NCI-H146 (cell line): ENCODE measurements at places on chromosomes 6 and 20.

GRCh38 chr20:37393196-37393862 is 47.4 kb downstream of the SRC start:
- no peak for DNase-seq

- DNase-seq: peak; percentile 18
Observed at GRCh38 chr6:119604124-119604523, 254.6 kb upstream of the MAN1A1 start.

DNA sequence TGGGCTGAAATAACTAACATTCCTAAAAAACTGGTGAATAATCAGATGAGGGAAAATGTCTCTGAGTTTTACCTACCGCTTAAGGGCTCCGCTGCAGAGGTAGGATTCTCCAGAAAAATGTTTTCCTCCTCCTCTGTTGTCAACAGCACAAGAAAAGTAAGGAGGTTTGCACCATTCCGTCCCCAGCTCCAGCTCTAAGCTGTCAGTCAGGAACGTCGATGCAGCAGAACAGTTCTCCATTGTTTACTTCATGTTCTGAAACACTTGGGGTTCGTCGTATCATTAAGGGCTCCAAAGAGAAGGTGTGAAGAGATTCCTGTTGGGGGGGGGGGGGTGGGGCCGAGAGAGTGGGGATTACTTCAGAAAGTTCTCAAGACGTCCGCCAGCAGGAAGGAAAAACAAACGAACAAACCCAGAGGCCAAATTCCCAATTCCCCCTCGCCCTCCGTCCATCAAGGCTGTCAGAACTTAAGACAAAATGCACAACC is 734 bp downstream of the MMS22L start:
- peak; percentile 10 for DNase-seq

- DNase-seq: no peak
Observed at GRCh38 chr20:51532577-51533191, 9.8 kb downstream of the NFATC2 start.

DNA sequence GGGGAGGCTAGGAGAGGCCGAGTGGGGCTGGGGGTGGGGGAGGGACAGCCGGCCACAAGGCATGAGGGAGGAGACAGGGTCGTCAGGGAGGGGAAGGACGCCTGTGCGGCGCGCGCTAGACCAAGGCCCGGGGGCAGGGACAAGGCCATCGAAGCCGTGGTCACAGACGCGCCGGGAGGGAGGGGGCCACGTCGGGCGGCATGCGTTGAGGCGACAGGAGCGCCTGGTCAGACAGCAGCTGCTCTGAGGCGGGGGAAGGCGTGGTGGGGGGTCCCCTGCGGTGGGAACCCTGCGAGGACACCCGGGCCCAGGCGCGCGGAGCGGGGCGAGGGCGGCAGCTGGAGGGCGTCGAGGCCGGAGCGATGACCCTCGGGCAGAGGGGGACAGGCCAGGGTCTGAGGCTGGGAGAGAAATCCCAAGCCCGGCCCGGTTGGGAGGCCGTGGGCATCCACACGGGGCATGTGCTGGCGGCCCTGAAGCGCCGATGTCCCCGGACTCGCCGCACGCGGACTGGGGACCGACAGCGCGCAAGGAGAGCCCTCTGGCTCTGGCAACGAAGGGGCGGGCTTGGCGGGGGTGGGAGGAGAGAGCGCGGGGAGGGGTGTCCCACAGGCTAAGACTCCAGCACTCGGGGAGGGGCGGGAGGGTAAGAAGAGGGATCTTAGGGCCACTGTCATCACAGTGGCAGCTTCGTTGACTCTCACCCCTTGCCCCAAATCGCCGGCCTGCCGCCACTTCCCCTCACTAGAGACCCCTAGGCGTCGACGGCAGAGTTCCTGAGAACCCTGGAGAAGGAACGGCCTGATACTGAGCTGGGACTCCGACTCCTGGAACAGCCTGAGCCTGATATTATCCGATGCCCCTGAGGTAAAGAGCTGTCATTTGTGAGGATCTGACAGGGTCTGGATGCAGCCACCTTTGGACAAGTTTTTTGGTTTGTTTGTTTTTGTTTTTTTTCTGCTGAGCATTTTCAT is 5.0 kb downstream of the TMEM239 start:
- DNase-seq: no peak

DNA sequence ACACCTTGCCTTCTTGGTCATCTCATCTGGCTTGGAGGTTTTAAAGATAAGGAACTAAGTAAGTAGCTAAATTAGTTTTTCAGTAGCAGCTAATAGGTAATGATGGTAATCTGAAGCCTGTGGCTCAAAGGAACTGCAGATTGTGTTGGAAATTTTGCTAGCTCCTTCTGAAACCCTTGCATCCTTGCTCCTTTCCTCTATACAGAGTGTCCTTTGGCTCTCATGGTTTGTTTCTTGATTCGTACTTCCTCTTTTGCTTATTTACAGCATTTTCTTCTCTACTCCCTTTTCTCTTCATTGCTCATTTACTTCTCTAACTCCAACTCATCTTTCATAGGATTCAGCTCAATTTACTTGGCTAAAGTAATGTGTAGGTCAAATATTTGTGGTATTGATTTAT is 19.0 kb downstream of the LRRC1 start:
- no peak for DNase-seq

DNA sequence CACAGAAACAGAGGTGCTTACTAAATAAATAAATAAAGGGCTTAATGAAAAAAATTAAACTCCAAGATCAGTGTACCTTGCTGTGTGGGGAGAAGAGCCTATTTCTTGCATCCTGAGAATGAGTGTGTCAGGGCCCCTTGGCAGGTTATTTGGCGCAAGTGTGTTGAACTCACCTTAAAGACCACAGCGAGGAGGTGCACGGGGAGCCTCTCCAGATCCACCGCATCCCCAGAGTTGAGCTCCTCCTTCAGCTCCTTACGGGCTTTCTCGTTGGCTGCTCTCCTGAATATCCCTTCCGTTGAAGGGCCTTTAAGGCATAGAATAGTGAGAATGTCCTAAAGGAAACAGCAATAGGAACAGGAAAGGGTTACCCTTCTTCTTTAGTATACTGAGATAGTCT is 3.6 kb downstream of the TAGAP start:
- DNase-seq: no peak

DNA sequence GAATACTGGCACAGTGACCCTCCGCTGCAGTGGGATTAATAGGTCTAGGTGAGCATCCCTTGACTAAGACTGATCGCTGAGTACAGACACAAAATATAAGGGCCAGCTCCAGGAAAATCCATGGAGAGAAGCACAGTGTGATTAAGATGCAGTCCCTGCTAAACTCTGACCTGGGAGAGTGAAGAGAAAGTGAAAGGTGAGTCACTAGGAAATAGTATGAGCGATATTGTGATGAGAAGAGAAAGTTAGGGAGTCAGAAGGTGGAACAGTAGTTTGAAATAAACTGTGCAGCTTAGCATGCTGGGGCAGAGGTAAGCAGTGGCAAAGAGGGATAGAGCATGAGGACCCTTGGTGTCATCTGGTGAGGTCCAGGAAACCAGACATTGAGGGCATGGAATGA is 278.6 kb upstream of the MAP3K7 start:
- DNase-seq: no peak

- no peak for DNase-seq
Observed at GRCh38 chr6:140572129-140572528, 1197.7 kb upstream of the CITED2 start.

GRCh38 chr6:14819001-14819400 is 426.9 kb upstream of the JARID2 start:
- no peak for DNase-seq

DNA sequence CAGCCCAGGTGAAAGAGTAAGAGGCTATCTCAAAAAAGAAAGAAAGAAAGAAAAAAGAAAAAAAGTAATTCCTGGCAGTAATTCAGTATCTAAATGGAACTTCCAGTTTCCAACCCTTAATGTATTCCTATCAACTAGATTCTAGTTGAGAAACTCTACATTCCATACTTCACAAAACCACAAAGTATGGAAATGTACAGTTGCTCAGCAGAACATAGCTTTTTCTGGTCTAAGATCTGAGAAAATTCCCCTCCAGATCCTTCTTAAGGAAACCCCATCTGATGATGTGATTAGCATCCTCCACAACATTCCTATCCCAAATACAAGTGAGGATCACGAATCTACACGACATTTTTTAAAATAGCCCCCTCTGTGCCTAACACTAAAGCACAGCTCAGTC is 3.6 kb downstream of the ARMH2 start:
- DNase-seq: no peak

DNA sequence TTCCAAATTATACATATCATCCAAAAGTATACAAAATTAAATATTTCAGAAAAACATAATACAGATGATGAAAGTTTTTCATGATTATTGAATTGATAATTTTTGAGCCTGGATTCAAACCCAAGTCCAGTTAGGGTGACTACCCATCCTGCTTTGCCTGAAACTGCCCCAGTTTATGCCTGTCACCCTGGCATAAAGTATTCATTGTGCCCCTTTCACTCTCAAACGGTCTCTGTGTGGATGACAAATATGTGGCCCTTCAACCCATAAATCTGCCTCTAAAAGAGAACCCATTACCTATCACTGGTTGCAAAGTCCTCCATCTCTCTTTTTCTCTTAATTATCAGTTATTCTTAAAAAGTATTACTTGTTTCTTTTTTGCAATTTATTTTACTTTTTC is 553.7 kb upstream of the JARID2 start:
- no peak for DNase-seq

- no peak for DNase-seq
Observed at GRCh38 chr6:20280288-20280621, 68.0 kb upstream of the MBOAT1 start.

GRCh38 chr6:34745277-34746103 is 11.8 kb upstream of the SNRPC start:
- DNase-seq: peak; percentile 8

GRCh38 chr20:12723811-12724210 is 285.0 kb upstream of the SPTLC3 start:
- DNase-seq: no peak

- DNase-seq: no peak
Observed at GRCh38 chr6:61538801-61539200, 747.2 kb downstream of the KHDRBS2 start.

DNA sequence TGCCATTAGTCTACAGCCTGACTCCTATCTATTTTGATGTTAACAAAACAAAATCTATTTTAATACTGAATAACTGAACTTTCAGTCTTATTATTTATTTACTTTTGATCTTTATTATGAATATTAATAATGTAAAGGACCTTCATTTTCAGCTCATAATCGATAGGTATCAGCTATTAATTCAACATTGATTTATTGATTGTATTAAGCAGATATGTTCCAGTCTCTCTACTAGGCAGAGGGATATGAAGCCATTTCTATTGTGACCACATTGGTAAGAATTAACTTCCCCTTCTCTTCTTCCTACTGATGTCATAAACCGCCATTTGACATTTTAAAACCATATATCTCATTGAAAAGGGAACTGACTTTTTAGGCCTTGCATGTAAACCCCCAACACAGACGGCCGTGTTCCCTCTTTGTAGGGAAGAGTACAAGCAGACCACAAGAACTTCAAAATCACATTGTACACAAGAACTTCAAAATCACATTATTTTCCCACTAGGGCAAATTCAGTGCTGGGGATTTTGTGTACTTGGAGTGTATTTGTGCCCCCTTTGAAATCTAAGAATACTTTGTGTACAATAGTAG is 69.5 kb upstream of the FABP7 start:
- no peak for DNase-seq

- DNase-seq: no peak
Observed at GRCh38 chr20:40949346-40949745, 79.3 kb upstream of the TOP1 start.

DNA sequence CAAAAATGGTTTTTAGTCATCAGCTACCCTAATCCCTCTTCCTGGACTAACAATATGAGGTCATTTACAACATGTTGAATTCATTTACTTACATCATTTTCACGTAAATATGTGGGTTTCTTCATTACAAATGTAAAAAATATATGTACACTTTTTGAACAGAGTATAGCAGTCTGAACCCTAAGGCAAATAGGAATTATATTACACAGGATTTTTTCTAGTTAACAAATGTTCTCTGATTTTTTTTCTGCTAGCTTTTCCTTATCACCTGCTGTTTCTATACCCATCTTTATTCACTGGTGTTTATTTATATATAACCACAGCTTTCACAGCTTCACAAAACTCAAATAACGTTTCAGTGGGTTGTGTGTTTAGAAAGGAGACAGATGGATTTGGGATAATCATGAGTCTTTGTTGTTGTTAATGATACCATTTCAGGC is 21.0 kb upstream of the CD2AP start:
- peak; percentile 77 for DNase-seq

GRCh38 chr6:126337323-126337722 is 2.6 kb upstream of the CENPW start:
- no peak for DNase-seq

- no peak for DNase-seq
Observed at GRCh38 chr20:48691523-48691922, 136.3 kb downstream of the PREX1 start.

- DNase-seq: no peak
Observed at GRCh38 chr6:169362501-169363121, 109.0 kb upstream of the THBS2 start.

GRCh38 chr20:2742934-2743559 is 50.5 kb downstream of the EBF4 start:
- peak; percentile 73 for DNase-seq

DNA sequence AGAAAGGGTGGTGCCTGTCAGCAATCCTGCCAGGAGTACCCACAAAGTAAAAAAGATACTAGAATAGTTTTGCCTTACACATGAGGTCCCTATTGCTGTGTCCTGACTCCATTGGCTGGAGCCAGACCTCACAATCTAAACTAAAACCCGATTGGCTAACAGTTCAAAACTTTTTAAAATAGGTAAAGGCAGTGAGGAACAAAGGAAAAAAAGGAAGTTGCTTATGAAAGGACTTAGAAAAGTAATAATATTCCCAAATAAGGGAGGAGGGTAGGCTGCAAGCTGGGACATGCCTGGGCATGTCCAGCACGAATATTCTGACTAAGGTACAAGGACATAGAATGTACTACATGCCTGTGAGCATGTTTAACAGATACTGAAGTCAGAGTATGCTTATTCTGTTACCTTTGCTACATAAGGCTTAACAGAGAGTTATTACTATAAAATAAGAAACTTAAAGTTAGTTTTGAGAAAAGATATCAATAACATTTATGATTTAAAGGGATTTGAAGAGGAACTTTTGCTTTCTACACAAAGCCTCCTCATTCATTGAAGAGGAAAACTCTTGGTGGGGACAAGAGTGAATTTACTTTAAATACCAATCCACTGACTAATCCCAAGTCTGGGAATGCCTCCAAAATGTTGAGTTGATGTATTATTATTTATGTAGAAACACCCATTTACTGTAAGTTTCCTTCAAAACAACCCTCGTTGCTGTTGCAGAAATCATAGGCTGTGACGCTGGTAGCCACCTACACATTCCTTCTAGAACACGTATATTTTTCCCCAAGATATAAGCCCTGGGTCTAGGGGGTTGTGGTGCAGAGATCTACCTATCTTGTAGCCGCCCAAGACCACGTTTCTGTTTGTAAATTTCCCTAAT is 8.2 kb upstream of the MTHFD1L start:
- no peak for DNase-seq

GRCh38 chr6:41683523-41684310 is 45.4 kb downstream of the MDFI start:
- DNase-seq: peak; percentile 79
